ENCODE measurements at places on chromosomes 2 and 18.

DNA sequence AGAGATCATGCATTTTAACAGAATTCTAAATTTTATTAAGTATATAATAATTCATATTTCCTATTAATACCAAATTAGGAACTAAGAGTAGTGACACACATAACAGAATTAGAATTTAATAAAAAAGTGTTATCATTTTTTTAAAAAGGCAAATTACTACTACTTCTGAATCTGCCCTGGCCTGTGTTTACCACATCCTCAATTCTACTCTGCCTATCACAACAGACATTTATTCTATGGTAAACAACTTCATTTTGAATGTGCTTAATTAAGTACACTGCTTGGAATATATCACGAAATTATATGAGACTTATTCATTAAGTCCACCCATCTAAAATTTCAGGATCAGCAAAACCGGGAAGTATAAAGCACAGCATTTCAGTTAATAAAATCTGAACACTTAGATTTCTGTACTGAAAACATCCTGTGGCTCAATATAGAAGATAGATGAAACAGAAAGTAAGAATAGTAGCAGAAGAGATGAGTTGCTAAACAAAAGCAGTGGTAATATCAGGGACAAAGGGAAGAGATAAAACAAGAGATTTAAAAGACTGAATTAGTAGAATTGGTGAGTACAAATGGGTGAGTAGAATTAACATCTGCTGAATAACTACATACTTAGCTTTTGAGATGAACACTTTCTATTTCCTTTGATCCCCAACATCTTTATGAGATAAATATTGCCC is 3.7 kb downstream of the SMC6 start:
- no peak for DNase-seq

GRCh38 chr2:96113951-96114350 is 2.4 kb downstream of the ADRA2B start:
- no peak for DNase-seq

GRCh38 chr2:101844055-101844635 is 146.6 kb downstream of the MAP4K4 start:
- no peak for DNase-seq

- no peak for DNase-seq
These were observed 5.6 kb upstream of the SMIM21 start for GRCh38 chr18:75433098-75433497.

DNA sequence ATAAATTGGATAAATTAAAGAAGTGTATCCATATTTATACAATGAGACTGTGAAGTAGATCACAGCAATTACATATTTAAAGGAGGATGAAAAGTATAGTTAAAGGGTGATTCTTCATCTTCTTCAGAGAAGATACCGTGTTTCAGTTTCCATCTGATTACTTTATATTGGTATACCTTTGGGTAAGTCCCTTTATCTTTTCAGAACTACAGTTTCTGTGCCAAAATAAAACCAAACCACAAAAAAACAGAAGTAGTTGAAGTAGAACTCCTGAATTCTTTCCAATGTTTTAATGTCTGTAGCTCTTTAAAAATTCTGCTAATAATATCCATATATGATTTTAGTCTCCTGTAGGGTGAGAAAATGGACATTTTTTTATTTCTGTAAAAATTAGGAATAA is 231.2 kb upstream of the LINC00305 start:
- no peak for DNase-seq

DNA sequence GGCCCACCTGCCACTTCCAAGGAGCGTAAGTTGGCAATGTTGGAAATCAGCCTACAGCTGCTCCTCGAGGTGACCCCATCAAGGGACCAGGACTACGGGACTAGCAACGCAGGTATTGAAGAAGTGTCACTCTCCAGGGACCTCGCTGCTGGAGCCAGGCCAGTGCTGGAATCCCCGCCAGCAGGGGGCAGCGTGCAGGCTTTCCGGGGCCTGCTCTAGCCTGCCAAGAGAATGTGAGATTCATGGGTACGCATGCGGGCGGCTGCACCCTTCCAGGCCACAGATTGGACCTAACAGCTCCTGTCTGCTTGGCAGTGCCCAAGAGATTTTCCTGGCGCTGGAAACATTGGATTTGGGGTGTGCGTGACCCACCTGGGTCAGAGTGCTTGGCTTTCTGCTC is 182.8 kb upstream of the RAB12 start:
- no peak for DNase-seq

- DNase-seq, result no peak
These were observed 146.8 kb downstream of the MTX2 start for GRCh38 chr2:176415937-176416499.

DNA sequence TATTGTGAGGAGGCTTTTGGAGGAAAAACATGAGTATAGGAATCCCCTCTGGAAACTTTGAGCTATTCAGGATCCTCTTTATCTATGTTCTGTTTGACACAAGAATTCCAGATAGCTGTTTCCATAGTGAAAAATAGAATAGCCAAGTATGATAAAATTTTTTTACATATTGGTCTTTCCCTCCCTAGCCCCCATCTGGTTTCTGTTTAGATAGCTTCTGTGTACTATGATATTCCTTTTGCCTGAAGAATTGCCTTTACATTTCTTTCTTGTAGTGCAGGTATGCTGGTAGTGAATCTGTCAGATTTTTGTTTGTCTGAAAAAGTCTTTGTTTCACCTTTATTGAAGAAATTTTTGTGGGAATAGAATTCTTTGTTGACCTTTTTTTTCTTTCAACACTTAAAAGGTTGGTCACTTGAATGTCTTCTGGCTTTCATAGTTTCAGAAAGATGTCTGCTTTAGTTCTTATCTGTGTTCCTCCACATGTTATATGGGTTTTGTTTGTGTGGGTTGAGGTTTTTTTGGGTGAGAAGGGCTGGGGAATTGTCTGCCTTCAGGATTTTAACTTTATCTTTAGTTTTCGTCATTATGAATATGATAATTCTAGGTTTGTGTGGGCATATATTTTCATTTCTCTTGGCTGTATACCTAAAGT is 29.9 kb upstream of the FBLN7 start:
- DNase-seq, result no peak

DNA sequence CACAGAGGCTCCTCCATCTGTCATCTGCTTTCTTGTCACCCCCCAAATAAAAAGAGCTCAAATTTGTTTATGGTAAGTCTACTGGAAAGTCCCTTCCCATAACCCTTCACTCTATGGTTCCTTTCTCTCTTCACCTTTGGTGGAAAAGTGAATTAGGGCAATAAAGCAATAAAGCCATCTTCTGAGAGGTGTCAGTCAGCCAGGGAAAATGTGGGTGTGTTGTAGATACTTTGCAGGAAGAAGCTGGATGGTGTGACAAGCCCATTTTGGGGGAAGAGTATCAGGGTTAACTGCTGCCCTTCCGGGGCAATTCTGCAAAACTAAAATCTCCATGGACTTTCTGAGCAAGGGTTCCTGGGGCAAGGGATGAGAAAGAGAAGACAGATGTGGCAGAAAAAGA is 197.9 kb downstream of the SH3BP4 start:
- no peak for DNase-seq

GRCh38 chr2:241116606-241117560 is 14.8 kb upstream of the MTERF4 start:
- DNase-seq, result no peak

GRCh38 chr18:51655327-51655698 is 457.8 kb upstream of the MEX3C start:
- no peak for DNase-seq

DNA sequence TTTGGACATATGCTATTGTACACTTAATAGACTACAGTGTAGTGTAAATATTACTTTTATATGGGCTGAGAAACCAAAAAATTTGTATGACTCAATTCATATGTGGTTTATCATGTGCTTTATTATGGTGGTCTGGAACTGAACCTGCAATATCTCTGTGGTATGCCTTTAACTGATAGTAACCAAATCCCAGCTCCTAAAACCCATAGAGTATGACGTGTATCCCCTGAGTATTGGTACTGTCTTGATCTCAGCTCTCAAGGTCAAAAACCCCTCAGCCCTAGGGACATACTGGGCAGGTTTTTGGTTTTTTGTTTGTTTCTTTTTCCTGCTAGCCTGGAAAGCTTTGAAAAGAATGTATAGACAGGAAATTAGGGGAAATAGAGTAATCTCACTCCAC is 42.2 kb upstream of the ARHGAP15 start:
- DNase-seq, result no peak

- DNase-seq, result no peak
These were observed 5.0 kb downstream of the CFAP221 start for GRCh38 chr2:119549241-119549640.

GRCh38 chr2:133774654-133775015 is 206.4 kb upstream of the NCKAP5 start:
- DNase-seq, result no peak

- no peak for DNase-seq
These were observed 8.6 kb upstream of the ACYP2 start for GRCh38 chr2:54106631-54107454.

GRCh38 chr2:72013726-72014125 is 133.9 kb downstream of the CYP26B1 start:
- no peak for DNase-seq

DNA sequence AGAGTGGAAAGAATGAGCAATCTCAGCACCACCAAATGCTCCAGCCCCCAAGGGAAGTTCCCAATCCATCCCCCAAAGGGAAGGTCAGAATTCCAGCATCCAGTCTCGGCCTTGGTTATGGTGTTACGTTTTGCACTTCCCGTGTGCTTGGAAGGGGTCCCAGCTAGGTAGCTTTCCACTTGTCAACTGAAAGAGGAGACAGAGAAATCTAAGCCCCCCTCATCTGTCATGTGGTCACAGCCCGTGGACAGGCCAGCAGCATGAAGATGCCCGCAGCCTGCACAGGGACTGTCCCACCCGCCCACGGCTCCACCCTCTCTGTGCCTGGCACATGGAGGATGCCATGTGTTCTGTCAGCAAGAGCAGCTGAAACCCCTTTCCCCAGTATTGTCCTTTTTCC is 32.1 kb downstream of the RHOB start:
- DNase-seq, result no peak

DNA sequence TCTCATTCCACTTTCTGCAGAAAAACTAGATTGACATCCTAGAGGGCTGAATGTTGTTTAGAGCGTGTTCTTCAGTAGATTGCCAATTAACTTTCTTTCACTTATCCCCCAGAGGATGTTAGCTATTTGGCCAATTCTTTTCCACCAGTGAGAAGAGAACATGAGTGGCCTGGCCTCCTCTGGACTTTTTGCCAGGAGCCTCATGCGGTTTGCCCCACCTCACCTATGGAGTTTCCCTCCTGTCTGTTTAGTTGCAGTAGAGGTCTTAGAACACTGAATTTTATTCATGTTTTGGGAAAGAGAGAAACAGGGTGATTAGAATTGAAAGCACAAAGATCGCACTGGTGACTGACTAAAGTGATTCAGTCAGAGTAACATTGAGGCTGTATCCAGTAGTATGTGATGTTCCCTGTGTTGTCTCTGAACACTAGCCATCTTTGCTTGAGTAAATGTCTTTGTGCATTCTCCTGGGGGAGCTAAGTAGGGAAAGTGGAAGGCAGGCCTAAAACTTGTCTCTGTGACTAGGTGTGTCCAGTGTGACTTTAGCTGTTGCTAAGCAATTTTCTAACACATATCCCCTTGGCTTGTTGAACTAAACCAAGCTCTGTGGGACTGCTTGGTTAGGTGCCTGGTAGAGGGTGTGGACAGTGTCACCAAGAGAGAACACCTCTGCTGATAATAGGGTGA is 34.0 kb downstream of the UGP2 start:
- no peak for DNase-seq

- DNase-seq, result no peak
These were observed 312.2 kb upstream of the RAB12 start for GRCh38 chr18:8296886-8297616.

DNA sequence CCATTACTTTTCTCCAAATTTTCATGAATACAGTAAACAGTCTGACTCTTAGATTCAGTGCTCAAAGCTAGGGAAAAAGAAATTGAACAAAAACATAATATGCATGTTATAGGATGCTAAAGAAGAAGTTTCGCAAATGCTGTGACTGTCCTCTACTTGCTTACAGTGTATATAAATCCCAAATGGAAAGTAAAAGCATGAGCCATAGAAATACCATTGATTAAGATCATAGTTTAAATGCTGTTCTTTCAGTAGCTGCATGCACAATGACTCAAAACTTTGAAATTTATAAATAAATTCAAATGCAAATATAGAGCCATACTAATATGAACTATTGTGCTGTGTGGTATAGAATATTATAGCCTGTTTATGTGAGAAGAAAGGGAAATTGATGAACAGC is 1113.9 kb upstream of the ACVR2A start:
- DNase-seq, result no peak

DNA sequence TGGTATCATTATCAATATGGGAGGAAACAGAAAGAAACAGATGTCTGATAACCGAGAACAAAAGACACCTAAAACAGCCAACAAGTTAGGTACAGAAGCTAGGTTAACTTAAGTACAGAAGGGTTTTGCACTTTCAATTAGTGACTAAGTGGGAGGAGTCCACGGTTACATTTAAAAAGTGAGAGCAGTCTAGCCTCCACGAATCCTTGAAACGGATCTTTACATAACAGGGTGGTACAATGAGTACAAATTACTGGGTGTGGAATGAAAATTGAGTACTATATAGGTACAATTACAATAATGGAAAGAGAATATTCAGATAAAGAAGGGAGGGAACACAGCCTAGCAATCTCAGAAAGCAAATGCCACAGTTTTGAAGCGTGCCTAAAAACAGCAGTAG is 76.6 kb downstream of the TLK1 start:
- no peak for DNase-seq

GRCh38 chr2:2672249-2672648 is 341.2 kb upstream of the MYT1L start:
- no peak for DNase-seq

DNA sequence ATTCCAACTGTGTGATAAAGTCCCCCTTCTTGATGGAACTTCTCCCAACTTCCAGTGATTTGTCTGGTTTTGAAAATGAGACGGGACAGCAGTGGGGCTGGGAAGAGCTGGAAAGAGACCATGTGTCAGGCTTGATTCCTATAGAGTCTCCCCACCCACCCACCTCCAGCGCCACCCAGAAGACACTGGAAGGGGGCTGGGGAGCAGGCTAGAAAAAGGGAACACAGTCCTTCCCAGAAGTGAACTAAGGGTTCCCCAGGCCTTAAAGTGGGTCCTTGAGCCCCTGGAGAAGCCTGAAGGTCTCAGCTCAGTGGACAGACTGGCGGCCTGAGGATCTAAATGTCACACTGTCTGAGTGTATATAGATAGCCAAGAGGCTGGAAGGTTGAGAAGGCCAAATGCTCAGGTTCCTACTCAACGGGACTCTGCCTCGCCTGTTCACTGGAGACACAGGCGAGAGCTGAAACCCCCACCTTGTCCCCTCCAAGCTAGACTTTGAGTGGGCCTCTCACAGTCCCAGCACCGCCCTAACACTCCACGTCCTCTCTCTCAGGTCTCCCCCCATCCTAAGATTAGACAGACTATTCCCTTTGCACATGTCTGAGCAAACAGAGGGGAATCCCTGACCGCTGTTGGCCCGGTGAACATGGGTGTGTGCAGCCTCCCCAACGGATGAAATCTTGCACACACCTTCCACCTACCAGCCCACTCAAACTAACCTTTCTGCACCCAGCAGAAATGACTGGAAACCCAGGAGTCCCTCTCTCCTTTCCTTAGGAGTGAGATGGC is 1.6 kb downstream of the PKDCC start:
- DNase-seq, result no peak

DNA sequence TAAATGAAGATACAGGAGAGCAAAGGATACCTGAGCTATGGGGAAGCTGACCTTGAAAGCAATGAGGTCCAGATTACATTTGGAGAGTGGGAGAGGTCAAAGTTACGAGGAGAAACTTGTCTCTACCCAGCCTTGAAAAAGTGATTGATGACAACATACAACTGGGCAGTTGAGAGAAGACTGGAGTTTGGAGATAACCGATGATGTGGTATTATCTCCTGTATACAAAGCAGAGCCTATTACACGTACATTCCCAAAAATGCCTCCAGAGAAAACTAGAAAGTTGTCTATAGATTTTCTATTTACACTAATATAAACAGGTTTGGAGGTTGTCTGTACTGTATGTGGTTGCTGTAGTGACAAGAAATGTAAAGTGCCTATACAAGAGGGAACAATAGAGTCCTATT is 28.3 kb downstream of the ARL5A start:
- DNase-seq, result no peak
